NCI-H524 treated with DMSO at 0.1 percent for 48 hours (cell line): ENCODE measurements at places on chromosomes 6 and 20.

- DNase-seq: no peak
These were observed 656.6 kb downstream of the KIF16B start for GRCh38 chr20:15916623-15917022.

DNA sequence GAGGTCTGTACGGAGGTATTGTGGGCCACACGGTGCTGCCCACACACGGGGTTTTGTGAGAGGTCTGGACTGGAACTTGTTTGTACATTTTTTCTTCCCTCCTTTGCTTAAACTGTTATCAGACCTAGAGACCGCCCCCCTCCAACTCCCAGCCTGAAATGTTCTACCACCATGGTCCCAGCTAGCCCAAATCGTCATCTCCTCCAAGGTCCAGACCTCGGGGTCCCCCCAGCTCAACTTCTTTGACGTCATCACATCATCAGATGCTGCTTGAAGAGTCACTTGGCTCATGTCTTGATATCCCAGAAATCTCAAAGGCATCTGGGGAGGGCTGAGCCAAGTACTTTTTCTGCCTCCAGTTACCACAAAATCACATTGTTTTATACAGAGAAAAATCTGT lies 2.8 kb upstream of the CCDC170 start:
- no peak for DNase-seq

- DNase-seq: no peak
These were observed 10.6 kb upstream of the TTPAL start for GRCh38 chr20:44465001-44465560.

DNA sequence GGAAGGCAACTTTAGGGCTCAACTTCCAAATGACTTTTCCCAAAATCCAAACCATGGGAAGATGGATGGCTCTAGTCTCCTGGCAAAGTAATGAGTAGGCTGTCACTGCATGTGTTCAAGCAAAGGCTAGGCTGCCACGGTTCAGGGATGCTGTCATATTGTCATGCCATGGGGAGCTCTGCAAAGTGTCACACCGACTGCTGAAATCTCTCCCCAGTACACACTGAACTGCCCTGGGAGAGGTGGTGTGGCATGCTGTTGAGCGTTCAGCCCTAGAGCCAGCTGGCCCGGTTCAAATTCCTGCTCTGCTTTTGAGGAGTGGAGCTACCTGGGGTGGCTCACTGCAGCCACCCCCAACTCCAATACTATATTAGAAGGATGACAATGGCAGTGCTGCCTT lies 115.9 kb downstream of the LRFN2 start:
- no peak for DNase-seq

DNA sequence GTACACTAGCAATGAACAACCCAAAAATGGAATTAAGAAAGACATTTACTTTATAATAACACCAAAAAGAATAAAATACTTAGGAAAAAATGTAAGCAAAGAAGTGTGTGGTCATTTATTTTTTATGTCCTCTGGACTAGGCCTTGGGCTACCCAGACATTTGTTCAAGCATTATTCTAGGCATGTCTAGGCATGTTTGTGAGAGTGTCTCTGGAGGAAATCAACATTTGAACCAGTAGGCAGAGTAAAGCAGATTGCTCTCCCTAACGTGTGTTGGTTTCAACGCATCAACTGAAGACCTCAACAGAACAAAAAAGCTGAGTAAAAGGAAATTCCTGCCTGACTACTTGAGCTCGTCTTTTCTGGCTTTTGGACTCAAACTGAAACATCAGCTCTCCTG lies 84.5 kb downstream of the ANKEF1 start:
- DNase-seq: no peak

GRCh38 chr6:135182071-135183001 lies 1.2 kb downstream of the MYB start:
- DNase-seq: no peak

- no peak for DNase-seq
These were observed 63.9 kb upstream of the MPC1 start for GRCh38 chr6:166446567-166447065.

- DNase-seq: no peak
These were observed 13.2 kb downstream of the MMP24OS start for GRCh38 chr20:35264755-35265154.

DNA sequence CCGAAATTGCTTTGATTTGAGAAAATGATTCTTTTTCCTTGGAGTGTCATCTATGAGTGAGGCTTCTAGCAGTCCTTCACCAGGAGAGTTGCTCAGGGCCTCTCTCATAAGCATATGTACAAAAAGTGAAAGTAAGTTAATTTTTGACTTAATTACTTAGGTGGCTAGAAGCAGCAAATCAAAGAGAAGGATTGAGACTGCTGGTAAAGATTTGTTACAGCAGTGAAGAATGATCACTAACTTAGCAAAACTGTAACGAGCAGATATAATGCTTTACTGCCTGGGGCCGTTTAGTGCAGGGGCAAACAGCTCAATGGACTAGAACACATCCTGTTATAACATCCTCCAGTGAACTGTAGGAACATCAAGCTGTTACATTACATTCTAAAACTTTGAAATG lies 167.8 kb upstream of the RIPOR2 start:
- no peak for DNase-seq

DNA sequence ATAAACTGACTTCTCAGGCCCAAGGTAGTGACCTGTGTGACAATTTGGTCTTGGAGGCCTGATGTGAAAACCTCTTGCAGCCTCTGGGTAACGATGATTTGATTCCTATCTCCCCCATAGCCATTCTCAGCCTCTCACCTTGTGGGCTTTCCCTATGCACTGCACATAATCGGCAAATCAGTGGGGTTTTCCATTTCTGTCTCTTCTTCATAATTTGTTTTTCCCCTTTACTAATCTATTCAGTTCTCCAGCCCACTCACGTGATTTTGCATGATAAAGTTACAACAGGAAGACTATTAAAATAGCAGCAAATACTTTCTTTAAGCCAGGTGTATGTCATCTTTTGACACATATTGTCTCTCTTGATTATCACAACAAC lies 893.7 kb downstream of the TFAP2A start:
- no peak for DNase-seq

DNA sequence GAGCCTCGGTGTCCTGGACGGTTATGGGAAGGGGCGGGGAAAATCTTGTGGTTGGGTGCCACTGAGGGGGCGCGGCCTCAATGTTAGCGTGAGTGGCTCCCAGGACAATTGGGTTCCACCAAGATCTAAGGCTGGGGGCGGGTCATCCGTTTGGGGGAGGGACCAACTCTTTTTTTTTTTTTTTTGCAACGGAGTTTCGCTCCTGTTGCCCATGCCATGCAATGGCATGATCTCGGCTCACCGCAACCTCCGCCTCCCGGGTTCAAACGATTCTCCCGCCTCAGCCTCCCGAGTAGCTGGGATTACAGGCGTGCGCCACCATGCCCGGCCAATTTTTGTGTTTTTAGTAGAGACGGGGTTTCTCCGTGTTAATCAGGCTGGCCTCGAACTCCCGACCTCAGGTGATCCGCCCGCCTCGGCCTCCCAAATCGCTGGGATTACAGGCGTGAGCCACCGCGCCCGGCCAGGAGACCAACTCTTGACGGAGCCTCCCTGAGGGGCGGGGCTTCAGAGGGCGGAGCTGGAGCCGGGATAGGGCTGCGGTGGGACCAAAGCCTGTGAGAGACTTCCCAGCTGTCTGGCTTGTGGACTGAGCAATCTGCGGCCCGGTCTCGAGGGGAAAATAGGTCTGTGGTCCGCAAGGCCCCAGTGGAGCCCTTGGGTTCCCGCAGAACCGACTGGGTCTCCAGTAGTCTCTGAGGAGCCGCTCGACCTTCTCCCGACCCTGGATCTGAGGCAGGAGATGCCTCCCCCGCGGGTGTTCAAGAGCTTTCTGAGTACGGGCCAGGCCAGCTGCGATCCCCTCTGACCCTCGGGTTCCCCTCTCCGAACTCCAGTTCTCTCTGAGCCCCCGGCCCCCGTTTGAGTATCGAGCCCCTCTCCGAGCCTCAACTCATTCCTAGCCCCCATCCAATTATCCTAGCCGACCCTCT lies 1.1 kb downstream of the SPAG4 start:
- DNase-seq: no peak

DNA sequence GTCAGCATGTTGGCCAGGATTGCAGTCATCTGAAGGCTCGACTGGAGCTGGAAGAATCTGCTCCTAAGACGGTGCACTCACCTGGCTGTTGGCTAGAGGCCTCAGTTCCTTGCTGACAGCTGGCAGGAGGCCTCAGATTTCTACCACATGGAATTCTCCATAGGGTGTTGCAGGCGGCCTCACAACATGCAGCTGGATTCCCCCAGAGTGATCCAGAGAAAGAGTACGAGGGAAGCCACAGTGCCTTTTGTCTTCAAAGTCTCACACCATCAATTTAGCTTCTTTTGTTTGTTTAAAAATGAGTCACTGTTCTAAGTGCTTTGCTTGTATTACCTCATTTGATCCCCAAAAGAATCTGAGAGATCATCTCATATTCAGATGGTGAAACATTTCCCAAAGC lies 65.5 kb upstream of the FYN start:
- DNase-seq: no peak

DNA sequence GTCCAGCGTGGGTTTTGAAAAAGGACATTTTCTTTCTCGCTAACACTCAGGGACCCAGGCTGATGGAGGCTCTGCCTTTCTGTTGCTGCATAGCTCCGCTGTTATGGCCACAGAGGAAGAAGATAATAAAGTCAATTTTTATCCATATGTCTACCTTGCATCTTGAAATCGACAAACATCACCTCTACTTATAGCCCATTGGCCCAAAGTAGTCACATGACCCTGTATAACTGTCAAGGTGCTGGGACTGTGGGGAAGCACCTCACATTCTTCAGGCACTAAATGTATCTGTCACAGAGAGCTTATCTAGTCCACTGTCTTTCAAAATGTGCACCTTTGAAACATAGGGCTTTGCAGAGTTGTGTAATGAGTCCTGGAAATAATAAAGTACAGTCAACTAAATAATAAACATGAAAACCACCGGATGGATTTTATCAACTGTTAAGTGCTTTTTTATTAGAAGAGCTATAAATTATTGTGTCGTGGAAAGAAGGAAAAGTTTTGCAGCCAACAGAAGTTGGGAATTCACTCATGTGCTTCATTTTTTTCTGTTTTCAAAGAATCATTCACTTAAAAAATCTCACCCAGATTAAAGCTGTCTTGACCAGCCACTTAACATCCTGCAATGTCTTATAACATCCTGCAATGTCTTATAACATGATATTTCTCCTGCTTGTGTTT lies 47.7 kb upstream of the RCAN2 start:
- DNase-seq: no peak

DNA sequence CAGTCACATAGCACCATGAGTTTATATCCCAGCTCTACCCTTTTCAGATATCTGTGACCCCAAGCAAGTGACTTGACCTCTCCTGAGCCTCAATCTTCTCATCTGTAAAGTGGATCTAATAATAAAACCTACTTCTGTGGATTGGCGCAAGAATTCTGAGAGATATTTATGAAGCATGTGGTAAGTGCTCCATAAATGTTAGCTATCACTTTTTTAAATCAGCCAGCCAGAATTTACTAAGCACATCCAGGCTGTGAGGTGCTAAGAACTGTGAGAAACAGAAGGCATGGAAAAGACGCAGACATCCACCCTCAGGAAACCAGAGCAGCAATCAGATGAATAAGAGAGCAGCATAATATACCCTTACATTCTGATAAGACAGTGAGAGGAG lies 862 bp downstream of the C20orf96 start:
- DNase-seq: no peak

DNA sequence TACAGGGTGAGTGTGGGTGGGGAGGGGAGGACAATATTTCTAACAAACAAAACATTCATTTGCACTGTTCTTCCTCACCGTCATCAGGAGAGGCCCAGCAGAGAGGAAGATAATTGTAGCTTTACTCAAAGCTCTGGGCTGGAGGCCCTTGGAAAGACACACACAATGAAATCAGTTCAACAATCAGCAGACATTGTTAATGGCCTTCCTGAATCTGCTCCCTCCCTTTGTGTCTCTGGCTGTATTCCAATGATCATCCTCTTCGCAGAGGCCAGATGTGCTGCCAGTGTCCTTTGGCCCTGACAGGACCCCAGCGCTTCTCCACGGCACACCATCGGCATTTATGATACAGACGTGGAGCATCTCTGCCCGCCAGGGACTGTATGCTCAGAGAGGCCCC lies 44.6 kb upstream of the LRFN2 start:
- no peak for DNase-seq

DNA sequence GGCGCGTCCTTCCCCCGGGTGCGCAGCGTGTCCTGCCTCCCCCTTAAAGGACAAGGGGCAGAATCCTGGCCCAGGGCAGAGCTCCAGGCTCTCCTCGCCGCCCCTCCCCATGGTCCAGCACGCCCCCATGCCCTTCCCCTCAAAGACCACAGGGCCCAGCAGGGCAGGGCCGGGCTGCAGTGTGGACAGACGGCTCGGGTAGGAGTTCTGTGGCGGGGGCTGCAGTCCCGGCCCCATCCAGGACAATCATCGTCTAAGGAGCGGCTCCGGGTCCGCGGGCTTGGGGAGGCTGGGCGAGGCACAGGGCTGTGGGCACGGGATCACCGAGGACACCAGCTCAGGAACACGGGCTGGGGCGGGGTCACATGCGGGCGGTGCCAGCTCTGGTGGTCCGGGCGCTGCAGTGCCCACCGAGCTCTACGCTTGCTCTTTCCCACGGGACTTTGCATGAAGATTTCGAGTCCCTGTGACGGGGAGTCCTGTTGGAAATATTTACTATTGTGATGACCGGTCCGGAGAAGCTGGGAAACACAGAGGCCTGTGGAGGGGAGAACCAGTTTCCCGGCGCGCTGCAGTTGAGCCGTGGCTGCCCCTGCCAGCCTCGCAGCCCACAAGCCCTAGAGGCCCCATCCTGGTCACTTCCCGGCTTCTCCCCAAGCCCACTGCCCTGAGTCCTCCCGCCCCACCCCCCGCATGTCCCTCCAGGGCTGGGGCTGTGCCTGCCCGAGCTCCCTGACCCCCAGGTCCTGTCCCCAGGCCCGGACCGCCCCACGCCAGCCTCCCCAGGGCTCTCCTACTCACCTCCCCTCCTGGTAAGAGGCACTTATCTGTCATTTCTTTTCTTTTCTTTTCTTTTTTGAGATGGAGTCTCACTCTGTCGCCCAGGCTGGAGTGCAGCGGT lies 20.6 kb downstream of the SLC17A9 start:
- DNase-seq: no peak

- DNase-seq: no peak
These were observed 142.9 kb downstream of the TFAP2A start for GRCh38 chr6:10271982-10272381.
